ENCODE measurements at places on chromosomes 11 and 22.

- DNase-seq: no peak
These were observed 10.9 kb downstream of the TRIM22 start for GRCh38 chr11:5700421-5701054.

DNA sequence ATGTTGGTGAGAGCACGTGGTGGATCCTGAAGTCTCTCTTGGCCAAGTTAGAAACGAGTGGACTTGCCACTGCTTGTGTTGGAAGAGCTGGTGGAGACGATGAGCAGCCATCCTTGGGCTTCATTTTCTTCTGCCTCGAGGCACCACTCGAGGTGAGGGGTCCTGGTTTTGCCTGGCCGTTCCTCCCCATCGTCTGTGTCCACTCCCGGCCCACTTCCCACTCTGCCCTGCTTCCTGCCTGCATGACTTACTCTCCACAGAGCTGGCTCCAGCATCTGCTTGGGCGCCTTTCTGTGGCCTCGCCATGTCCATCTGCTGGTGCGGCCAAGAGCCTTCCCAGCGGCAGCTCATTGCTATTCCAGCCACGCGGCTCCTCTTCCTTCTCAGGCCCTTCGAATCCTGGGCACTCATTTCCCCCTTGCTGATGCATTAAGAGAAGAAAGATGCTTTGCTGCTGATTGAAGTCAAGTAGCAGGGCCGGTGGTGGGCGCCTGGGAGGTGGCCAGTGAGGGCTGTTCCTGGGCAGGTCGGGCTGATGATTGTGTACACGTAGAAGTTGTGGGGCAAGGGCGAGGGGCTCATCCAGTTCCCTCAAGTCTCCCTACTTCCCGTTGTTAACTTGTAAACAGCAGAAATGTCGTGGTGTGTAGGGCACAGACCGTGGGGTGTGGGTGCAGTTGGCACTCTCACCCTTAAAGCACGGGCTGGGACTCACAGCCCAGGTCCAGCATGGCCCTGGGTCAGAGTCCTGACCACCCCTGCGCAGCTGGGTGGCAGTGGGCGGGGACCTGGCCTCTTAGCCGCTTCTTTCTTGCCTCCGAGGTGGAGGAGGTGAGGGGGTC, 292.0 kb downstream of the TBC1D22A start:
- DNase-seq: no peak

- no peak for DNase-seq
These were observed 31.5 kb downstream of the TSG101 start for GRCh38 chr11:18495271-18495670.

DNA sequence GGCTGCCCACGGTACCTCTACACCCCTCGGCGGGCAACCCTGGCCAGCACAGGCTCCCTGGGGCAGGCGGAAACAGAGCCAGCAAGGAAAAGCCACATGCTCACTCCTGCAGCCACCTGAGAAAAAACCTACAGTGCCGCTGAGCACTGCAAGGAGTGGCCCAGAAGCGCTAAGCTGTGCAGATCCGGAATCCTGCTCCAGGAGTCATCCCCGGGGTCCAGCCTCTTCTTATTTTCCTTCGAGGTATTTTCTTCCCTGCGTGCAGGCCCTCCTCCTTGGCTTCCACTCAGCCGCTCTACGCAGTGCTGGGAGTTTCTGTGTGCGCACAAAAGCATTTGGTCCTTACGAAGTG, 81.0 kb downstream of the TRMU start:
- DNase-seq: no peak

GRCh38 chr11:74702383-74703007, 28.7 kb downstream of the CHRDL2 start:
- DNase-seq: peak; percentile 5

DNA sequence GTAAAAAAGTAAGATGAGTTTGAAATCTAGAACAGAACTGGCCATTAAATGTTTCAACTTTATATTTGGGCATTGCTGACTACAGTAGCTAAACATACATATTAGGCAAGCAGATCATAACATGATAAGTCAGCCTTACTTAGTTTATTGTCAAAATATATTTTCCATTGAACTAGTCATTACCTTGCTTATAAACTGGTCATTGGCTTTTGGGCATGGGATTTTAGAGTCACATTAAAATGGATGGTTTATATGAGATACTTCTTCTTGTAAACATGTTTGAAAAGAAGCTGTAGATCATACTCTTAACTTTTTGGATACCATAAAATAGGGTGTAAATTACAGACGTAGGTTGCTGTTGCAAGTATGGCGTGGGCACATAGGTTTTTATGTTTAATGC, 2.7 kb downstream of the HIPK3 start:
- DNase-seq: no peak

GRCh38 chr11:2512431-2513407, 67.9 kb downstream of the KCNQ1 start:
- no peak for DNase-seq

- DNase-seq: no peak
These were observed 22.0 kb downstream of the TBRG1 start for GRCh38 chr11:124644426-124645280.

GRCh38 chr11:73521621-73522020, 76.3 kb downstream of the FAM168A start:
- no peak for DNase-seq

- no peak for DNase-seq
These were observed at the start of gene ARHGAP20 for GRCh38 chr11:110711776-110712658. Gene ARHGAP20 (minus strand): TSS chr11:110712437. CDS start chr11:110712231, 206 bp downstream.

GRCh38 chr11:45489281-45489905, 176.0 kb downstream of the CHST1 start:
- no peak for DNase-seq

DNA sequence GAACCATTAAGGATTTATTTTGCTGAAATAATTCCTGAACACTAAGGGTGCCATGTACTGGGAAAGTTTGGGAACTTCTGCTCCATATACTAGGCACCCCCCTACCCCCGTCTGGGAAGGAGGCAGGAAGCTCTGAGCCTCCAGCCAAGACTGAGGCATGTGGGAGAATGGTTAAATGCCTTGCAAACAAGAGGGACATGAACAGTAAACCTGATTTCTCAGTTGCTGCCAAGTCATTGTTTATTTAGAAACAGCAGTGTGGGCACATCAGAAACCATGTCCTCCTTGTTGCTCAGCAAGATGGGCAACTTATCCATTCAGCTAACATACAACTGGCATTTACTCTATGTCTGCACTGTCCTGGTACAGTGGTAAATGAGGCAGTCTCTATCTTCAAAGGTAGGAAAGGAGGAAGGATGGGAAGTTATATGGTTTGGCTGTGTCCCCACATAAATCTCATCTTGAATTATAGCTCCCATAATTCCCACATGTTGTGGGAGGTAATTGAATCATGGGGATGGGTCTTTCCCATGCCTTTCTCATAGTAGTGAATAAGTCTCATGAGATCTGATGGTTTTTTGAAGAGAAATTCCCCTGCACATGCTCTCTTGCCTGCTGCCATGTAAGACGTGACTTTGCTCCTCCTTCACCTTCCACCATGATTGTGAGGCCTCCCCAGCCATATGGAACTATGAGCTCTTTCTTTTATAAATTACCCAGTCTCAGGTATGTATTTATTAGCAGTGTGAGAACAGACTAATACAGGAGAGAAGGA, 459.1 kb downstream of the MIAT start:
- DNase-seq: no peak

- no peak for DNase-seq
These were observed 30.2 kb upstream of the ACCSL start for GRCh38 chr11:44017443-44018126.

DNA sequence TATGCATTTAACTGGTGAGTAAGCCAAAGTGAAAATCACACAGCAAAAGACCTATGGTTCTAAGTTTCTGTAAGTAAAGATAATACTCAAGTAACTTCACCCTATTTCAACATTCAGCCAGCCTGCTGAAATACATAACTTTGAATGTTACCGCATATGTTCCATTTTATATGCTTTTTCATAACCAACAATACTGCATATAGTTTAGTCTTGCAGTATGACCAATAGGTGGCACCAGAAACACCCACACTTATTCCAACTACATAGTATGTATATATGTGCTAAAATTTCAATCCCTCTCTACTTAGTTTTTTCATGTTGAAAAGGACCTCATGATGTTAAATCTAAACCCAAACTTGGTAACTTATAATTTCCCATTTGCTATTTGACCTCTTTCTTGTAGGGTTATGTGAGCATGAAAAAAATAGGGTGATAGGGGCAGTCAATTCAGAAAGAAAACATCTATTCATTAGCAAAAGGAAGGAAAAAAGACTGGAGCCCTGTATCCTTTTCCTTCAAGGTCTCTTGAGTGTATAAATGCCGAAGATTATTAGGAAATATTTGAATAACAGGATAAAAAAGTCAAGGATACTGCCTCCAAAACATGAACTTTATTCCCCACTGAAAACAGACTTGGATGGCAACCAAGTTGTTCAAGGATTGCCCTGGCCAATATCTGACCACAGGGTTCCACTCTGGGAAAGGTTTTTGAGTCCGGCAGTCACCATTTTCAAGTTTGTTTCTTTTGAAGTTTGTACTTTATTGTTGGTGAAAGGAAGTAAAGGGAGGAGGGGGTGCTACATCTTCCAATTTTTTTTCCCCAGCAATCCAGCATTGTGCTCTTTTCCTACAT, 23.8 kb upstream of the FZD4 start:
- DNase-seq: no peak

DNA sequence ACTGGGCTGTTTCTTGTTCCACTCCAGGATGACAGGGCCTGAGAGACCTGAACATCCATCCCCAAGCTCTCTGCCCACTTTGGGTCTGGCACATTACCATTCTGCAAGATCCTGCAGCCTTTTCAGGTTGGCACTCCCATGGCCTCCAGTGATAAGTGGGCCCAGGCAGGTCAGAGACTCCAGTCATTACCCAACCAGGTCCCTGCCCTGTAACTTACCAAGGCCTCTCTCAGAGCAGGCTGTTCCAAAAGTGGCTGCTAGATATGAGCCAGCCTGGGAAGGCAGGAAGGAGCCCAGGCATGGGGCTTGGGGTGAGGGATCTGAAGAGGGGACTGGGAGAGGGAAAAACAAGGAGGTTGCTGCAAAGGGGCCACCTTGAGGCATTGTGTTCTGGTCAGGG, 35.9 kb downstream of the KCNQ1OT1 start:
- DNase-seq: no peak

DNA sequence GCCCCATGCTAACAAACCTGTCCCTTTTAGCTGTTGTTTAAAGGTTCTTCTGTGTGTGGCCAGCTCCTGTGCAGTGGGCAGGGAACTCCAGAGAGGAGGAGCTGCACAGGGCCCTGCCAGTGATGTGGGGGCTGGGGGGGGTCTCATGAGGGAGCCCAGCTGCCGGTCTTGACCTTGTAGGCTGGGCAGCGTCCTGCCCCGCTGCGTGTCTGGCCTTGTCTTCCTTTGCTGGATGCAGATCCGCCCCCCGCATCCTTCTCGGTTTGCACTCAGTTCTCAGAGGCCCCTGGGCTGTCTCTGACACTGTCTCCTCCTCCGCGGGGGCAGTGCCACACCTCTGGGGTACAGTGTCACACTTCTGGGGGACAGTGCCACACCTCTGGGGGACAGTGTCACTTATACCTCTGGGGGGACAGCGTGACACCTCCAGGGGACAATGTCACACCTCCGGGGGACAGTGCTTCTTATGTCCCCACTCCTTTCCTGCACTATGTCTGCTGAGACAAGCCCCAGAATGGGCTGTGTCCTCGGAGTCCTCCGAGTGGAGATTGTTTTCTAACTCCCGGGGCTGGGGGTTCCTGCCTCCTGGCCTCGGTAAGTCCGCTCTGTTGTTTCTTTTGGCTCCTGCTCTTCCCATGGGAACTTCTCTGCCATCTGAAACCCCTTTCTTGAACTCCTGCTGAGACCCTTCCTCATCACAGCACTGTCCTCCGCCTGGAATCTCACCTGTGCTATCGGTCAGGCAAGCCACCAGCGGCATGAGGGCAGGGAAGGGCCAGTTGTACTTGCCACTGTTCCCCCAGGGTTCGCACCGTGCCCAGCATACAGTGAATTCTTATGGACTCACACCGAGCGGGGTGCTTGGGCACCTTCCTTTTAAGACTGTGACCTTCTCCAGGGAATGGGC, 788.3 kb downstream of the TBC1D22A start:
- DNase-seq: no peak

DNA sequence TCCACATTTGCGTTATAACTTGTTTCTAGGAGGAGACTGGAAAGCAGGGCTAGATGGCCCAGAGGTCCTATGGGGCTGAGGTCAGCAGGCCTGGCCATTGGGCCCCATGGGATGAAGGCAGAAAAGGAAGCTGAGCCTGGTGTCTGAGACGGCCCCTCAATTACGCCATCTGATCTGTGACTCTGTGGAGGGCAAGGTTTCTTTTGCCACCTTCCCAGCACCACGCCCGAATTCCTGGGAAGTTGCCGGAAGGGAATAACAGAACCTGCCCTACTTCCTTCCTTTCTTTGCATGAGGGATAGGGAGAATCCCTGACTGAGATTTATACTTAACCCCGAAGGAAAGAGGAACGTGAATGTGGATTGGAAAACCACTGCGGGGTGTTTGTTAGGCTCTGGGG, 118.1 kb downstream of the MPPED1 start:
- no peak for DNase-seq

- DNase-seq: no peak
These were observed 19.3 kb upstream of the CSRP3 start for GRCh38 chr11:19220903-19221724.

DNA sequence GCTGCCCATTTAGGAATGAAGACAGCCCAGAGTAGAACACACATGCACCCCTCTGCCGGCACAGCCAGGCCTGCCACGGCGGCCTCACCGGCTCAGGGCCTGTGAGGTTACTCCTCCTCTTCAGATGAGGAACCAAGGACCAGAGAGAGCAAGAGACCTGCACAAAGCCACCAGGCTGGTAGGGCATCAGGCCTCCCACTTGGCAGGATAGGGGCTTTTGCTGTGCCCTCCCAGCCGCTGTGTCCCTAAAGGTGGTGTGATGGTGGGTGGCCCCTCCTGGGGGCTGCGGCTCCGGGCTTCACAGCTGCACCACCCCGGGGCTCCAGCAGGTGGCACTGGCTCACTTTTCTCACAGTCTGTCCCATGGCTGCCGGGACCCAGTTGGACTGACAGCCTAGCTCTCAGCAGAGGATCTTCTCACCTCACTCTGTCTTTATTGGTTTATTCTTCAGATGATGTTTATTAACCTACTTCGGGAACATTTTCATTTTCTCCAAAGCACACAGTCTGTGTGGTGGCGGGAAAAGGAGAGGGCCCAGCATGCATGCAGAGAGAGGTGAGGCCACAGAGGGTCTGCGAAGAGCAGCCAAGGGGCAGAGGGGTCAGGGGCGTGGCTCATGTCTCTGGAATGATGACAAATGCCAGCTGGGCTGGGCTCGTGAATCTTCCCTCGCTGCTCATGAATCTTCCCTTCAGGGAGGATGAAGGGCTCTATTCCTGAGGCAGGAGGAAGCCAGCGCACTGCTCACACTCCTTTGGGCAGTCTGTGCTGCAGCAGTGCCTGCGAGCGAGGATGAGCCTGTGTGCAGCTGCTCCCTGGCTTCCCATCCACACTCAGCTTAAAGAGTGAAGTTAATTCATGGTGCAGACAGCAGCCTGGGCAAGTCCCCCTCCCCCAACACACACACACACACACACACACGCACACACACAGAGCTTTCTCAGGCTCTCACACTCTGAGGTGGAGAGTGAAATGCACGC, 101.1 kb upstream of the PITPNB start:
- DNase-seq: no peak

GRCh38 chr22:18032455-18033101, 8.2 kb upstream of the MICAL3 start:
- DNase-seq: no peak

- DNase-seq: no peak
These were observed 61.8 kb upstream of the POU2AF2 start for GRCh38 chr11:111183706-111184105.

GRCh38 chr11:79942646-79943045, 501.8 kb upstream of the TENM4 start:
- DNase-seq: no peak
